ENCODE measurements at places on chromosomes 1 and 21.

GRCh38 chr1:235882816-235883215 lies 16.1 kb upstream of the LYST start:
- peak; percentile 34 for DNase-seq

DNA sequence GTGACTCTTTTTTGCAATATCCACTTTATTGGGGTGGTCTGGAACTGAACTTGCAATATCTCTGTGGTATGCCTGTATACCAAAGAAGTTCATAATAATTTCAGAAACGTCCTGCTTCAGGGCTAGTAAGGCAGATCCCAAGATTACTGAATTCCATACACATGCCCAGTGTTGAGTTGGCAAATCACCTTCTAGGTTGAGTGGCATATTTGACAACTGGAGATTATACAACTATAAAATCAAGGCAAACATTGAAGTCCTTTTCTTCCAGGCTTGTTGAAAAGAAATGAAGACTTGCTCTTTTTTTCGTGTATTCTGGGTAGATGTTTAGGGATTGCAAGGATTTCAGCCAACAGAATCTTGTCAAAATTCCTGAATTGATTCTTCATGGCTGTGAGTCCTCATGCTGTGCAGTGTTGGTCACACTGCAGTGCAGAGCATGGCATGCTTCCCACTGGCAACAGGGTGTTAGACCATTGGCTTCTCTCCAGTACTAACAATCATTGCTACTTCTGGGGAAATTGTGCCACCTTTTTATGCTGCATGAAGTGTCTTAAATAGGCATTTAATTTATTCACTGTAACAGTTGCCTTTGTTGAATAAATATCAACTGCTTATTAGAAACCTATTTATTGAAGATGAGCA lies 367.1 kb upstream of the ADGRL4 start:
- peak; percentile 51 for DNase-seq

GRCh38 chr21:46065914-46066551 lies 31.9 kb upstream of the COL6A2 start:
- DNase-seq = no peak

DNA sequence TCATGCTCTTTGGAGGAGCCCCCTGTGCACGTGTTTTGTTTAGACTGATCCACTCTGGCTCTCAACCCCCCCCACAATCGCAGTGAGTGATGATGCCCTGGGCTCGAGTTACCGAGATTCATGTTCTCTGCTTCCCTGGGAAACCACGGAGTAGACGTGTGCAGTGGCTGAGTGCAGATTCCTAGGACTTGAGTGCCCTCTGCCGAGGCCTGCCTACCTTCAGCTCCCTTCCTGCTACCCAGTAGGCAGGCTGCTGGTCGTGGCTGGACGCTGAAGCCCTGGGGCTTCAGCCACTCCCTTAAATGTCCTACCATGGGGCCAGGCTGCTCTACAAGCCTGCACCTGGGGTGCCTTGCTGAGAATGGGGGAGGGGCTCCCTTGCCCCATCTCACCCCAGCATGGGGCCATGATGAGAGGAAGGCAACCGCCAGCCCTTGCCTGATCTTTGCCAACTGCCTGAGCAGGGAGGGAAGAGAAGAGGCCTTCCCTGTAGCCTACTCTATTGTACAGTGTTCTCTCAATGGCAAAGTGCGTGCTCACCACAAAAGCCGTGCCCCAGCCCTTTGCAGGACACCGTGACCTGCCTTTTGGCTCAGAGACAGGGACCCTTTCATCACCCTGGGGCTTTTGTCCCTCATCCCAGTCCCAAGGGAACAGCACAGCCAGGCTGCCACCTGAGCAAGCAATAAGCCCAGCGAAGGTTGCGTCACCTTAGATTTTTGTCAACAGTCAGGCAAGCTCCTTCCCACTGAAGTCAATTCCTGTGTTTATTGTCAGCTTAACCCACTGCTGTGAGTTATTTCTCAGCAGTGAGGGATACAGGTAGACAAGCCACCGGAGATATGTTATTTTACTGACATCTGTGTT lies 4.1 kb upstream of the GRIK3 start:
- DNase-seq = peak; percentile 1

- no peak for DNase-seq
These were observed 32.6 kb upstream of the NEK2 start for GRCh38 chr1:211708006-211708405.

GRCh38 chr1:15343729-15344128 lies 66.0 kb upstream of the EFHD2 start:
- peak; percentile 44 for DNase-seq

DNA sequence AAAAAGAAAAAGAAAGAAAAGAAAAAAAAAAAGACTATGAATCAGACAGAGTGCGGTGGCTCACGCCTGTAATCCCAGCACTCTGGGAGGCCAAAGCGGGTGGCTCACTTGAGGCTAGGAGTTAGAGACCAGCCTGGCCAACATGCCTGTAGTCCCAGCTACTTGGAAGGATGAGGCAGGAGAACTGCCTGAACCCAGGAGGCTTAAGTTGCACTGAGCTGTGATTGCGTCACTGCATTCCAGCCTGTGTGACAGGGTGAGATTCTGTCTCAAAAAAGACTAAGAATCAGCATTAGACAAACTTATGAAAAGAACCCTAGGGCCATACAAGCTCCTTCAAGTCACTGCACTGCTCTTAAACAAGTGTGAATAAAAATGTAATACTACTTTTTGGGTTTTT lies 16.9 kb downstream of the PSMB4 start:
- DNase-seq = peak; percentile 63

- DNase-seq = no peak
These were observed at the start of gene ACTL8 for GRCh38 chr1:17755120-17755519. ACTL8 (plus strand) TSS chr1:17755333; CDS start chr1:17823009, 67,676 bp downstream.

DNA sequence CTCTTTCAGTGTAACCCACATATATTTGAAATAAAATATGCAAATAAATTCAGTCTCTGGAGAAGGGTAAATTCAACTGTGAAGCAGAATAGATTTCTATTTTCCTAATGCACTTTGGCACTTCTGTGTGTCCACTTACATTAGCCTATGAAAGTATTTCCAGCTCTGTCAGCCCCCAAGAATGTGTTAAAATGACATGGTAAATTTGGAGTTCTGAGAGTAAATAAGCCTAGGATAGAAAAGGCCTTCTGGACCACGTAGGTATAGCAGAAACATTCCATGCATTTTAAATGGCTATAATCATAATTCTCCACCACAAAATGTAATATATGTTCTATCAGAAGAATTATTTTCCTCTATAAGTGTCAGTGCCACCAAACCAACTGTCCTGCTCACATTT lies 276.2 kb downstream of the NEGR1 start:
- DNase-seq = peak; percentile 21

DNA sequence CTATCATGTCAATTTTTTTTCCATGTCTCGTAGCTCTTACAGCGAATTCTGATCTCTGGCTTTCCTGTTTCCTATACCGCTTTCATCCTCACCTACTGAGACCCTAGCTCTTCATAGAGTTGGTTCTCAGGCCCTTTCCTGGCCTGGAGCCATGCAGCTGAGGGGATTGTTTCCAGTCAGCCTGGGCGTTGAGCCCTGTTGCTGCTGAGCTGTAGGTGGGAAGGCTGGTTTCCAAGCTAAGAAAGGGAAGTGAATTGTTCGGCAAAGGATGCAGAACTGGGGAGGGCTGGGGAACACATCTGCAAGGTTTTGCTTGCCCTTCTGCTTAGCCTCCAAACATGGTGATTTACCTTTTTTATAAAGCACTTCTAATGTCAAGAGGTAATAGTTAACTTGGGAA lies 41.5 kb downstream of the SPATA46 start:
- DNase-seq = no peak

DNA sequence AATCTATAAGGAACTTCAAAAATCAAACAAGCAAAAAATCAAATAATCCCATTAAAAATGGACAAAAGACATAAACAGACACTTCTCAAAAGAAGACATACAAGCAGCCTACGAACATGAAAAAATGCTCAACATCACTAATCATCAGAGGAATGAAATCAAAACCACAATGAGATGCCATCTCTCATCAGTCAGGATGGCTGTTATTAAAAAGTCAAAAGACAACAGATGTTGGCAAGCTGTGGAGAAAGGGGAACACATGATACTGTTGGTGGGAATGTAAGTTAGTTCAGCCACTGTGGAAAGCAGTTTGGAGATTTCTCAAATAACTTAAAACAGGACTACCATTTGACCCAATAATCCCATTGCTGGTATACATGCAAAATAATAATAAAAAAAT lies 226.4 kb downstream of the S1PR1 start:
- DNase-seq = peak; percentile 29

DNA sequence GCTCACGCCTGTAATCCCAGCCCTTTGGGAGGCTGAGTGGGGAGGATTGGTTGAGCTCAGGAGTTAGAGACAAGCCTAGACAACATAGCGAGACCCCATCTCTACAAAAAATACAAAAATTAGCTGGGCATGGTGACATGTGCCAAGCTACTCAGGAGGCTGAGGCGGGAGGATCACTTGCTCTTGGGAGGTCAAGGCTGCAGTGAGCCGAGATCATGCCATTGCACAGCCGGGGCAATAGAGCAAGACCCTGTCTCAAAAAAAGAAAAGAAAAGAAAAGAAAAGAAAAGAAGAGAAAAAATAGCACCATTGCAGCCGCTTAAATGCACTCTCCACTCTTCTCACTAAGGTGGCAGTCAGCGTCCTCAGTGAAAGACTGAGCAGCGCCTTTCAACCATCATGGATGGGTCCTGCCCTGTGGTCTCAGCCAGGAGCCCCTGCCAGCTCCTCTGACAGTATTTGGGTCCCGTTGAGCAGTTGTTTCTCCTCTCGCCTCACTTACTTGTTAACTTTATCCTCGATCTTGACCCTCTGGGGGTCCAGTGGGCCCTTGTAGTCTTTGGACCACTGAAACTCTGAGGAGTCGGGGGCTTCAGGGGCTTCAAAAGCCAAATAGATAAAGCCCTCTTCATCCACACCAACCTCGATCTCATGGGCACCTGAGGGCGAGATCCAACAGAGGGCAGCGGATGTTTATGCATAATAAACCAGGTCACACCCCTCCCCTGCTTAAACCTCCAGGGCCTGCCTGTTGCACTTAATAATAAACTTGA lies 36.9 kb downstream of the MYOM3 start:
- no peak for DNase-seq

GRCh38 chr21:34593423-34593822 lies 21.5 kb downstream of the RCAN1 start:
- no peak for DNase-seq

GRCh38 chr1:7302126-7302525 lies 469.0 kb upstream of the VAMP3 start:
- DNase-seq = no peak

DNA sequence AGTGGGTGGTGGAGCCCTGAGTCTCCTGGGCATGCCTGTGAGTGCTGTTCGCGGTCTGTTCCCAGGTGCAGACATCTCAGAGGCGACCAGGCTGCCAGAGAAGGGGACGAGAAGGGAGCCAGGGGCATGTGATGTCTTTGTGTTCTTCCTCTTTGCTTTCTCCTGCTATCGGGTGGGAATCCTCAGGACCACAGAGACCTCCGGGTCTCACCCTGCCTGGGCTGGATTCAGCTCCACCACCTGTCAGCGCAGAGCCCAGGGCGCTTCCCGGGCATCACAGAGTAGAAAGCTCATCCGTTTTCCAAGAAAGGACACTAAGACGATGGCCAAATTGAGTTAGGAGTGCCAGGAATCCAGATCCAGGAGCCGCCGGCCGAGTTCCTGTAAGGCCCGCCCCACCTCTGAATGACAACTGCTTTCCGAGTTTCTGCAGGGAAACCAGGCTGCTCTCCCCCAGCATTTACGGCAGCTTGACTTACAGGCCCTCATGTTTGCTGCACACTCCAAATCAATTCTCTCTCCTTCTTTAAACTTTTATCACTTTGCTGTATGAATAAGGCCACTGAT lies 130.8 kb downstream of the CAMTA1 start:
- DNase-seq = no peak

- DNase-seq = no peak
These were observed 229.3 kb downstream of the CAMTA1 start for GRCh38 chr1:7014640-7014930.

DNA sequence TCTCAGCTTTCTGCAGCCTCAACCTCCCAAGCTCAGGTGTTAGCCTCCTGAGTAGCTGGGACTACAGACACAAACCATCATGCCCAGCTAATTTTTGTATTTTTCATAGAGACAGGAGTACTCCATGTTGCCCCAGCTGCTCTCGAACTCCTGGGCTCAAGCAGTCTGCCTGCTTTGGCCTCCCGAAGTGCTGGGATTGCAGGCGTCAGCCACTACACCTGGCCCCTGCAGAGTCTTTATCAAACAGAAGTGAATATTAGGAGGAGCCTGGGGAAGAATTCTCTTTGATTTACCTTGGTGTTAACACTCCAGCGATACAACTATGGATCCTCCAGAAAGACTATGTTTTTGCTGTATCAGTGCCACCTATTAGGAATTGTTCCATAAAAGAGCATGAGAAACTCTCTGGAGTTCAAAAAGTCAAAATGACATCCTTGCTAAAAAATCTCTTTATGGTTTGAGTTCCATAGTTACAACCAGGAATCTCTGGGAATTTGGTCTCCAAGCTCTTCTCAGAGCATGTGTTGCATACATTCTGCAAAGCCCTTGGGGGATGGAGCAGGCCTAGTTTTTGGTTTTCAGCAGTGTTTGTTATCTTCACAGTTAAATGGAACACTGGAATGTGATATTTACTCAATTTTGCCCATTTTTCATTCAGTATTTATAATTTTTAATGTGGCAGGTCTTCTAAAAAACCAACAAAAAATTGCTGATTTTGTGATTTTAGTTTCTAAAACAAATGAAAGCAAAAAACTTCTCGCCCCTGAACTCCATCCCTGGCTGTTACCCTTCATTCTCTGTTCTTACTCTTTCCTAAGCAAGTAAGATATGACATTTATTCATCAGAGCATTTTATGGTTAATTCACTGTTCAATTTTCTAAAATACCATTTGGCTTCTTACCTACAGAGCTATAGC lies 77.3 kb downstream of the OLFML2B start:
- peak; percentile 93 for DNase-seq

DNA sequence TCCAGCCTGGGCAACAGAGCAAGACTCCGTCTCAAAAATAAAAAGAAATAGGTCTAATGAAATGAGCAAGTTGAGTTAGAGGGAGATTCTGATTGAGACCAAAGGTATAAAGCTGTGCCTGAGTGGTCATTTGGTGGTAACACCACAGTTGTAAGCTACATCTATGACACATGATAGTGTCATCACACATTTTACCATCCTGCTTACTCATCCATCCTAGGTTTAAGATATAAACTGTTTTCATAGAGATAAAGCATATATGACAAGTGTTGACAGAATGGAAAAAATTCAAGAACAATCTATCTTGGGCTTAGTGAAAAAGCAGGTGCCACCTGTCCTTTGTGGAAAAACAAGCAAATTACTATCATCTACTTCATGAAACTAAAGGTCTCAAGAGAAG lies 7.1 kb upstream of the CFAP141 start:
- no peak for DNase-seq
